ENCODE measurements at places on chromosomes 13 and 19.

- no peak for DNase-seq
Measured at GRCh38 chr19:49857061-49857837, 6.3 kb downstream of the PTOV1 start.

DNA sequence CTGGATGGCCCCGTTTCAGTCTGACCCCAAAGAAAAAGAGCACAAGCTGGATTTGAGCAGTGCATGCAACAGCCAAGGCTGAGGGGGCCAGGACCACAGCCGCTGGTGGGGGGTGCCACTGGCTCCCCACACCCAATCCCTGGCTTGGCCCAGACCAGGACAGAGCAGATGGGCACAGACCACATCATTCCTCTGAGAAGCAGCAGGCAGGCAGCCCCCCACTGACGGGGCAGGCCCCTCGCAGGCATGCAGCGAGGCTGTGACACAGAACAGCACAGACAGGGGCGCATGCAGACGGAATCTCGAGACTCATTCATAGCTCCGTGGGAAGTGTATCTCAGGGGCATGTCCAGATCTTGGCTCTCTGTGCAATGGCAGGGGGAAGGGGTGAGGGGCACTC is 74.9 kb downstream of the IER2 start:
- no peak for DNase-seq

DNA sequence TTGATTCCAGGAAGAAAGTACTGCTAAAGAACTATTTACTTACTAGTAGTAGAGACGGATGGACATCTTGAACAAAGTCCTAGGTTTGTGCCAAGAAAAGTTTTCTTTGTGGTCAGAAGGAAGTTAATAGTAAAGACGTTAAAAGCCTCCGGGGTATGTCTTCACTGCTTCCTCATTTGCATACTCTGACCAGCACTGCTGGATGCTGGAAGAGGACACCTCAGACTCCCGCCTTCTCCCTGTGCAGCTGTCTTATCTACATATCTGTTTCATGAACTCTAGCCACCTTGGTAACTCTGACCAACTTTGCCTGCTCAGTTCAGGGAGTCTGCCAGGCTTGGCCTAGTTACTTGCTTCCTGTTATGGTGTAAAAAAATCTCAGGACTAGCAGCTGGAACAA is 1109.1 kb upstream of the MIR17HG start:
- no peak for DNase-seq

DNA sequence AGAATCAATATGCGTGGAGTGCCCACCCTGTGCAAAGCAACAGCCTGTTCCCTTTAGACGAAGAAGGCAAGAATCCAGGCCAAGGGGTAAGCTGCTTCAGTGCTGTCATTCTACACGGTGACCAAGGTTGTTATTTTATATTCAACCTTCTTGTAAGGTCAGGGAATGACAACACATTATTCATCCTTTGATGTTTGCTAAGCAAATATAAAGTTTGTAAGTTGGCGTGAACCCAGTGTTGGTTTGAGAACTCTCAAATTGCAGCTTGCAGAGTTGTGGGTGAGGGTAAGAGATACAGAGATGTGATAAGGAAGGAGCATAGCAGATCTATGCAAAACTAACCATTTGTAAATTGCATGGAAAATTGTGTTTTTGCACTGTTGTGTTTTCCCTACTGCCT is 436.7 kb downstream of the FGF9 start:
- no peak for DNase-seq

- DNase-seq, result no peak
Measured at GRCh38 chr13:79716191-79716590, 235.2 kb downstream of the NDFIP2 start.

DNA sequence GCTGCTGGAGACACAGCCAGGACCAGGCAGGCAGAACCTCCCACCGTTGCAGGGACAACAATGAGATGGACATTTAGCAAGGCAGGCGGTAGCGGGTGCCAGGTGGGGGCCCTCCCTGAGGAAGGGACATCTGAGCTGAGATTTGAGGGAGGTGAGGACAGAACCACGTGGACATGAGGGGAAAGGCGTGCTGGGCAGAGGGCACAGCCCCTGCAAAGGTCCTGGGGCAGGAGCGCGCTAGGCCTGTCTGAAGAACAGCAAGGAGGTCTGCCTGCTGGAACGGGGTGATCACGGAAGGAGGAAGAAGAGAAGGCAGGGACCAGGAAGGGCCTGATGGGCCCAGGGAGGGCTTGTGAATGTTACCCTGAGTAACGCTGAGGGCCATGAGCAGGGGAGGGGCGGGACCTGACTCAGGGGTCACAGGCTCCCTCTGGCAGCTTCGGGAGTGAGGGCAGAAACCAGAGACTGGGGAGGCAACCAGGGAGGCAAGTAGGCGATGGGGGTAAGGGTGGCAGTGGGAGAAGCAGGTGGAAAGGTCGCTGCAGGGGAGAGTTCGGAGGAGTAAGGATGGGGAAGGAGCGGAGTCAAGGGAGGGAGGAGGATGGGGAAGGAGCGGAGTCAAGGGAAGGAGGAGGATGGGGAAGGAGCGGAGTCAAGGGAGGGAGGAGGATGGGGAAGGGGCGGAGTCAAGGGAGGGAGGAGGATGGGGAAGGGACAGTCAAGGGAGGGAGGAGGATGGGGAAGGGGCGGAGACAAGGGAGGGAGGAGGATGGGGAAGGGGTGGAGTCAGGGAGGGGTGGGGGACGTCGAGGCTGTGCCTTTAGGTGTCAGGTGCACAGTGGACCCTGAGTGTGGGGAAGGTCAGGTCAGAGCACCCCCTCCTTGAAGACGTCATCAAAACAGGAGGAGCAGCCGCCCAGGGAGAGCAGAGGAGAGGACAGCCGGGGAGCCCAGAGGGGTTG is 15.7 kb upstream of the B3GNT3 start:
- no peak for DNase-seq

GRCh38 chr13:52903320-52903719 is 54.9 kb upstream of the PCDH8 start:
- no peak for DNase-seq

DNA sequence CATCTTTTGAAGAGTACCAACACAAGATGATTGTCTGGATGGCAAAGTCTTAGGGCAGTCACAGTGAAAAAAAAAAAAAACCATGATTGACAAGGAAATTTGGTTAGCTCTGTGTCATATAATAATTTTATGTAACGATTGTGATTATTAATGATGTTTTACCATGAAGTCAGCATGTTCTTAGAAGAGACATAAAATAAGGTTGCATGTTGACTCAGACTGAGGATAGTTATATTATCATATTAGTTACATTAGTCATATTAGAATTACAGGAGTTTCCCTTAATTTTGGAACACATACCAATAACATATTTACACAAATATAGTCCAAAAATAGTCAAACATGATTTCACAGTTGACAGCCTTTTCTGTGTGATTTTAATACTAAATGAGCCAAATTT is 5.7 kb downstream of the ZNF431 start:
- DNase-seq, result no peak

DNA sequence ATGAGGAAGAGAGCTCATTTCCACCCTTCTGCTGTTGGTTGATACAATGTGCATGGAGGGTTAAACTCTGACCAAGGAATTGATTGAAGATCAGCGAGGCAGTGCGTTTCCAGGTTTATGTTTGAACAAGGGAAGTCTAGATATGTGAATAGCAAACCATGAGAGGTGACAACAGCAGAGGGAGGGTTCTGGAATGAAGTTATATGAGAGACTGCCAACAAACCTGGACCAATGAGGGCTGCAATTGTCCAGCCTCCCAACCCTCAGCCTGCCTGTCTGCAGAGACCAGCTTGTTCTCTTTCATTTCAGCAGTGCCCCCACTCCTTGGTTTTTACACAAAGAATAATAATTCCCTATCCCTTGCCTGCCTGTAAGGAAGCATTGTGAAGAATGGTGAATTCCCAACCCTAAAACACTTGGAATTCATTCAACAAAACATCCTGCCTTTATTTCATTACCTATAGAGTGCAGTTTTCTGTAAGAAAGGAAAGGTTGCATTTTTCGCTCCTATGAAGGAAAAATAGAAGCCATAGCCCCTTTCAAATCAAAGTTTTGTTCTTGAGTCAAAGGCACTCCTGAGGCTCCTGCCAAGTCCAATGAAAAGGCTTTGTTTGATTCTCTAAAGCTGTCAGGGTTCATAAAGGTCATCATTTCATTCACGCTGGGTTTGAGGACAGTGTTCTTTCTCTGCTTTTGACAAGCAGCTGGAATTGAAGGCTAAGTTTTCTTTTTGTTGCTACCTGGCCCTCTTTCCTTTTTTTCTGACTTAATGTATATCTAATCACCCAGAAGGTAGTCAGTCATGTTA is 53.6 kb upstream of the ABCC4 start:
- no peak for DNase-seq

DNA sequence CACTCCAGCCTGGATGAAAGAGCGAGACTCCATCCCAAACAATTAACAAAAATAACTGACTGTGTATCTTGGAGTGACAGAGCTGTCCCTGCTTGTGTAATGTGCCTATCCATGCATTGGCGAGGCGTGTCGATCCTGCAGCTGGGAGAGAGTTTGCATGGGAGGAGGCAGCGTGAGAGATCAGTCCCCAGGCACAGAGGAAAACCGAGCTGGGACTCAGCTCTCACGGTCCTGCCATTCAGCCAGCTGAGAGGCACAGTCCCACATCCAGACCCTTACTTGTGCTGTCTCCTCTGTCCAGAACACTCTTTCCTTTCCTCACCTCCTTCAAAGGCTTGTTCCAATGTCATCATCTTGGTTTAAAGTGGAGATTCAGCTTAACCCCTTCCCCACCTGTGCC is 11.9 kb upstream of the SULT2B1 start:
- no peak for DNase-seq

- no peak for DNase-seq
Measured at GRCh38 chr19:49744946-49745381, 18.1 kb downstream of the TSKS start.

GRCh38 chr19:41373993-41374392 is 2.3 kb upstream of the TMEM91 start:
- no peak for DNase-seq

GRCh38 chr13:52804202-52804641 is 44.2 kb downstream of the PCDH8 start:
- no peak for DNase-seq

DNA sequence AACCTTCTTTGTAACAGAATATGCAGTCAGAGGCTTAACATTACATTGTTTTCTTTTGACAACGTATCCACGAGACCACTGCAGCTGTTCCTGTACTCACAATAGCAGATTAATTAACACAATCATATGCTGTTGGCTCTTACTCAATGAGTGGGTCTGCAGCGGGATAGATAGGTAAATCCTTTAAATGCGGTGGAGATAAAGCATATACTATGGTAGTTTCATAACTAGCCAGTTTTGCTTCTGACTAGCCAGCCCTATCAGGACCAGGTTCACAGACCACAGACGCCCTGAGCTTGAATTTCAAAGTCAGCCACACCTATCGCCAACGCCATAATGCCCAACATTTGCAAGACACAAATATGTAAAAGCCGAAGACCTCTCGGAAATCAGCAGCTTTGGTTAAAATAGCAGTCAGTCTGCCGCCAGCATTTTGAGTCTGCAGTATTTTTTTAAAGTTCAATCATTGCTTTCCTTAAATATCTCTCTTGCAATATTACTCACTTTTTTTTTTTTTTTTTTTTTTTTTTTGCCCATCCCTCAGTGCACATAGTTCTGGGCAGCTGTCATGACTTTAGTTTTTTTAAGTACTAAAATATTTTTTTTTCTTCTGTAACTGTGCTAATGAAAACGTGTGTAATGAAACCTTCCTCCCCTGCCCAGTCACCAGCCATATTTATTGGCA is 120.5 kb downstream of the ZNF536 start:
- no peak for DNase-seq

DNA sequence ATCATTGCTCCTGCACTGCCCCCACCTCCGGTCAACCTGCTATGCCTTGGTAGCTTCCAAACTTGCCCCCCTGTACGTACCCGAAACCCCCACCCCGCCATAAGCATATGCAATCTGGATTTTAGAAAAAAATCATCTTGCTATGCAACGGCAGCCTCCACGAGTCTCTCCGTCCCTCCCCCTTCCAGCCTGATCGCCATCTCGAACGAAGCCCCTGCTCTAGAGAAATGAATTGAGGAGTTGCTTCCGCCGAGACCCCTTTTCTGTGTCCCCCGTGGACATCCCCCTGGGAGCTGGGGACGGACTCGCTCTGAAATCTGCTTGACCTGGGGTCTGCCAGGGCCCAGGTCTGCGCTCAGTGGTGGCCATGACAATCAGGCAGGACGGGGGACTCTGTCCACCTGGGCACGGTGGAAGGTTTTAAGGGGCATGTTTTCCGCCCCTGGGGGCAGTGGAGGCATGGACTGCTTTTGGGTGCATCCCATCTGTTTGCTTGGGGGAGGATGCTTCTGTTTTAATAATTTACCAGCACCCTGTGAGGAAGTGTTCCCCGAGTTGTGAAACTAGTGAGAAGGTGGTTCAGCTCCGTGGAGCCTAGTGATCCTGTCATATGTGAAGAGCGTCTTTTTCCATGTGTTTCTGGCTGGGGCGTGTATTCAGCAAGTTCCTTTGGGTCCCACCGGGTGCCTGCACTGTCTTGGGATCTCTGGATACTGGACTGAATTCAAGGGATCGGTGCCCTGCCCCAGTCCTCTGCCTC is 1.0 kb downstream of the KDM4B start:
- no peak for DNase-seq

GRCh38 chr19:49887037-49887664 is 9.5 kb downstream of the IL4I1 start:
- DNase-seq, result no peak

- no peak for DNase-seq
Measured at GRCh38 chr13:99289674-99290337, 17.4 kb downstream of the GPR183 start.

GRCh38 chr13:52931131-52931530 is 82.7 kb upstream of the PCDH8 start:
- no peak for DNase-seq

GRCh38 chr13:100872761-100873160 is 198.2 kb upstream of the TMTC4 start:
- DNase-seq, result no peak

GRCh38 chr19:4060621-4061177 is 6.0 kb downstream of the ZBTB7A start:
- DNase-seq, result no peak

GRCh38 chr13:97586941-97587340 is 153.0 kb downstream of the RAP2A start:
- no peak for DNase-seq

DNA sequence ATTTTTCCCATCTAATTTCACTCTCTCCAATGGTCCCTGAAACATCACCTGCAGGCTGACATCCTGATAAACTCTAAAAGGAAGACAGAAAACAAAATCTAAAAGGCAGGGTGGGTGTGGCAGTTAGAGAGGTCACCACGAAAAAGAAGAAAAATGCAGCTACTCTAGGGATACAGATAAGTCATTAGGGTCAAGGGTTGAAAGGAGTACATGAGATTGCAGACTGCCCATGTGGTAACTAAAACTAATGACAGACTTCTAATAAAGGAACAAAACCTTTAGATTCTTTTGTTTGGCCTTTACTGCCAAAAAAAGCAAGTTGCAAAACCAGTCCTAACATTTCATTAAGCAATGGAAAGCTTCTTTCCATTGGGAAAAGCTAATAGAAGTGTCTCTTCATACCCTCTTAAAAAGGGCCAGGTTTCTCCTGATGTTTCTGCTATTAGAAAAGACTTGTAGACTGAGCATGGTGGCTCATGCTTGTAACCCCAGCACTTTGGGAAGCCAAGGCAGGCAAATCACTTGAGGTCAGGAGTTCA is 31.0 kb downstream of the THSD1 start:
- no peak for DNase-seq

GRCh38 chr13:107258599-107259187 is 690.8 kb upstream of the ARGLU1 start:
- DNase-seq, result no peak

Data from HS-5 (cell line).